Osteoblast (primary cell): ENCODE measurements at places on chromosomes 12 and 14. TPM values are rescaled to one million over a fixed set of nuclear protein-coding genes. Genes with fewer than 3 reads are reported as not detected.
A peak's percentile ranks its signal among the peaks of the same experiment; 100 is the strongest.

The DLST gene
- 69.8 and 72.5 TPM in 2 replicates for total RNA-seq

The GLT1D1 gene
- not detected in 2 replicates for total RNA-seq

GRCh38 chr12:54053003-54053750, 458 bp upstream of the HOXC4 start:
- DNase-seq: peak; percentile 47

GRCh38 chr12:16583969-16584745, 21.8 kb downstream of the LMO3 start:
- DNase-seq: no peak
